ENCODE measurements at places on chromosomes 1 and 21.

DNA sequence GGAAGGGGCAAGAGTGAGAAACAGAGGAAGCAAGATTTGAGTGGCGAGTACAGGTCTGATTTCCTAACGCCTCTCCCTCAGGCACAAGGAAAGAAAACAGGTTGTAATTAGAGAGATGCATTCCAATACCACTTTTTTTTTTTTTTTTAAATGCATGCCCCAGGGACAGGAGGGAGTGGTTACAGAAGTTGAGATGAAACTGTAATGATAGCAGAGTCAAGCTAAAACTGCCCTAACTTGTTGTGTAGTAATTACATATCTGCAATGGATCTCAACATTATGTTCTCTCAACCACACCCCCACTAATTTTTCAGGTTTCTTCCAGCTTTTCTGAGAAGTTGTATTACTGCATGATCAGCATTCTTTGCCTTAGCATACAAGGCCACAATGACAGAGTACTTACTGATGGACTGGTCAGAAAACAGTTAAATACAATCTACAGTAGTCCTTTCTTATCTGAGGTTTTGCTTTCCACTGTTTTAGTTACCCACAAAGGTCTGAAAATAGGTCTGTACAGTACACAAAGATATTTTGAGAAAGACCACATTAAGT, 5.5 kb downstream of the ETV3 start:
- no peak for DNase-seq

DNA sequence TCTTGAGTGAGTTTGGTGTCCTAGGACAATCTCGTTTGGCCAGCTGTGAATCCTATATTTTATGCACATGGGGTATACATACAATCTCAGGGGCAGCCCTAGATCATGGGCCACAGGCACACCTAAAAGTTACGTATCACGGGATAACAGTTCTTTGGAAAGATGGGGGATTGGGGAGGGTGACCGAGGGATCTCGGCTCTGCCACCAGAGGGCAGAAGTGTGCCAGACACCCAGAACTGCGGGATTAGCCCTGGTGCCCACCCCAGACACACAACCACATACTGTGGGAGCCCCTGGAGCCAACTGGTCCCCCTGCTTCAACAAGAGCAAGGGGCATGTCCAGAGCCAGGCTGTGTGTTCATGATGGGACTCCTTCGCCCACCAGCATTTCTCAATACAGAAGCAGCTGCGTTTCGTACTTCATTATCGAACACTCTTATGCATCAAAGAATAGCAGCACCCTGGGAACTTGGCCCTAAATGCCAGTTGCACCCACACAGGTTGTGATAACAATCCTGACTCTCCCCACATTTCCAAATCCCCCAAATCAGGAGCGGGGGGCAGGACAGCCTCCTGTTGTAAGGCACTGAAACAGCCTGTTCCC, 37.4 kb downstream of the TMCO4 start:
- DNase-seq = no peak

DNA sequence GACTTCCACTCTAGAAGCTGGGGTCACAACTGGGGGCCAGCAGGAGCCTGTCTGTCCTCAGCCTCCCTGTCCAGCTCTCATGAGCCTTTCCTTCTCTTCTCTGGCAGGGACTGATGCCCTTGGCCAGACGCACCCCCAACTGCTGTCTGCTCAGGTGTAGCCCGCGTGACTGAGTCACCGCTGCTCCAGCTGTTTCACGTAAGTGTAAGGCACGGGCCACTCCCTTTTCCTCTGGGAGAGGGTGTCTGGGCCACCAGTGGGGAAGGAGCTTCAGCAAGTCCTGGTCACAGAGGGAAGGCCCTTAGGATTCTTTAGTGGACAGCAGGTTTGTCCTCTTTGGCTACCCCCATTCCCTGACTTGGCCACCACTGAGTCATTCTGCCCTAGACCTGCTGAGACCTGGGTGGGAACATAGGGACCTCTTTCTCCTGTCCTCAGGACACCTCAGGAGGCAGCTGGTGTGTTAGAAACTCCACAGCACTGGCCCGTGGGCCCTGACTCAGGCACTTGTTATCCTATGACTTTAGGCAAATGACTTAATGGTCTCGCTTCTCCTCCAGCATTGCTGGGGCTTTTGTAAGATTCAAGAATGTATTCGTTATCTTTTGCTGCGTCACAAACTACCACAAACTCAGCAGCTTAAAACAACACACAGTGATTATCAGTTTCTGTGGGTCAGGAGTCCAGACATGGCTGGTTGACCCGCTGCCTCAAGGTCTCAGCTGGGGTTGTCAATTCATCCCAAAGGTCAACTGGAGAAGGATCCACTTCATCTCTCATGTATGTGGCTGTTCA, 64.8 kb downstream of the FAM163A start:
- no peak for DNase-seq

GRCh38 chr1:178418284-178418955, 78.3 kb downstream of the CLEC20A start:
- no peak for DNase-seq

- DNase-seq = no peak
Measured at GRCh38 chr21:46060596-46061061, 37.3 kb upstream of the COL6A2 start.

DNA sequence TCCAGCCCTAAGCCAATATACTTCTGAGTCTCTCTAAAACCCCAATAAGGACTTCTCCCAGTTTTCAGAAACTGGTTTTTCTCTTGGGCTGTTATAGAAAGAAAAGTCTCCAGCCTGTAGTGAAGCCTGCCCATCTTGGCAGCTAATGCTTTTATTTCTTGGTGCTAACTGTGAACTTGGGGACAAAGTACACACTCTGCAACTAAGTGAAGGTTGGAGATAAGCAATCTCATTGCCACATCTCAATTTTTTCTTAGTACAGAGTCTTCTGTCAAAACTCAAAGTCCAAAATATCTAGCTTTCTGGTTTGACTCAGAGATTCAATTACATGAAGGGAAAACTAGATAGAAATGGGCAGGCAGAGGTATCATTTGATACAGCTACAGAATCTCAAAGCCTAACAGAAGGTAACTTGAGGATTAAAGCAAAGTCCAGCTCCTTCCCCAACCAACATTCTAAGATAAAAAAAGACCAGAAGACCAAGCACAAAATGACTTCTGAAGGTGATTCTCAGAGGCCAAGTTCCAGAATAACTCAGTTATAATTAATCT, 14.0 kb downstream of the AK2 start:
- DNase-seq = no peak

DNA sequence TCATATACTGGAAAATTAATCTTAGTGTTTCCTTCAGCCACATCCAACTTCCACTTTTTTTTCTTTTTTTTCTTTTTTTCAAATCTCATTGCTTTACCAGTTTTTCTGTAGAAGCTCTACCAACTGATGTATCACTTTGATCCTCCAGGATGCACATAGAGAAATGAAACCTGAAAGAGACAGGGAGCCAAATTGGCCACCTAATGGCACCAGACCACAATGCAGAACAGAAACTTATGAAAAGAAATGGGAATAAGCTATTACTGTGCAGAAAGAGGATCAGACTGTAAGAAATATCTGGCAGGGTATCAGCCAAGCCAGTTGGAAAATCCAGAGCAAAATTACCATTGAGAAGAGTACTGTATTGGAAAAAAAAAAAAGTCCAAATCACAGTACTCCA, 1514.2 kb downstream of the MRPL39 start:
- no peak for DNase-seq

DNA sequence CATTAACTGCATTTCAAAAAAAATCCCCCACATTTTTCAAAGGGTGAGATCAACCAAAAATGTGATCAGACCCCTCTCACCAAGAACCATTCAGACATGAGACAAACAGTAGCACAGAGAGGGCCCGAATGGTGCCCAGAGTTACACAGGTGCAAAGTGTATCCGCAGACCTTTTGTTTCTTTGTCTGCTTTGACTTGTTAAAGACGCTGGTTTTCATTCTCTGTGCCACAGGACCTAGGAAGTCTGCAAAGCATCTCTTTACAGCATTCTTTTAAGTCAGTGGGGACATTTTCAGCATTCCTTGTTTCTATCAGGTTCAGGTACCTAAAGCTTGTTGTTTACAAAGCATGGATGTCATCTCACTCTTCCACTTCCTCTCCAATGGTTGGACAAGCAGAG, 87.2 kb upstream of the MAP1LC3C start:
- DNase-seq = no peak

- DNase-seq = no peak
Measured at GRCh38 chr1:167723707-167724323, 2.0 kb downstream of the MPZL1 start.

DNA sequence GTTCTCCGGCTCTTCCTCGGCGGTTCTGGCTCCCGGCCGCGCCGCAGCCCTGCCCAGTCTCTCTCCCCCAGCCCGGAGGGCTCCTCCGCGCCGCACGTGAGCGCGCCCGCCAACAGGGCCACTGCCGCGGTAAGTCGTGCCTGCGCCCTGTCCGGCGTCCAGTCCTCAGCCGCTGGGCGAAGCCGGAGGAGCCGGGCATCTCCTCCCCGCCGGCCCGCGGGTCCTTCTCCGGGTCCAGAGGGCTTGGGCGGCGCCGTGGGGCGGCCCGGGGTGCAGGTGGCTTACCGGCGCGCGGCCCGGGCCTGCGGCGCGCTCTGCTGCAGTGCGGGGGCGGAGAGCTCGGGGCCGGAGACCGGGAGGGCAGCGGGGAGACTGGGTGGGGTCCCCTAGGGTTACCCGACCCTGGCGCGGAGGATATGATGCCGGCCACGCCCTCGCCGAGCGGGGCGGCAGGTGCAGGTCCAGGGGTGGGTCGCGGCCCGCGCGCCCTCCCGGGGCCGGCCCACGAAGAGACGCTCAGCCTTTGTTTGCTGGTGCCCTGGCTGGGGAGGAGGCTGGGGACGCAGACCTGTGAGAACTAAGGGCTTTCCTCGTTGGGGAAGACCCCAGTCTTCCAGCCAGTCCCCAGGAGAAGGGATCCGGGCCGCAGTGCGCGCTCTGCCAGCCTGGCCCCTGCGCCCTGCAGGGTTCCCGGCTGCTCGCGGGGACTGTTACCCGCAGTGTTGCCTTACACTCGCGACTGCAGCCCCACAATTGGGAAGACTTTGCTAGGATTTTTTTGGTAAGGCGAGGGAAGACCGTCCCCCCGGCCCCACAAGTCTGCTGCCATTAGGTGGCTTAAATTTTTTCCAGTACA, at the start of gene DOP1B:
Gene DOP1B, plus strand, starts transcription at position 10 of the 856 bp plus-strand sequence. CDS start 7,910 bp downstream, outside the sequence.
- peak; percentile 34 for DNase-seq

GRCh38 chr1:50860702-50861101, 99.4 kb downstream of the FAF1 start:
- DNase-seq = no peak

GRCh38 chr1:235106457-235106856, 22.2 kb downstream of the TOMM20 start:
- no peak for DNase-seq

- no peak for DNase-seq
Measured at GRCh38 chr1:110087812-110088738, 17.6 kb upstream of the ALX3 start.

- DNase-seq = no peak
Measured at GRCh38 chr1:221435504-221435904, 306.4 kb downstream of the DUSP10 start.

GRCh38 chr1:57549300-57549699, 125.4 kb upstream of the DAB1 start:
- DNase-seq = no peak

DNA sequence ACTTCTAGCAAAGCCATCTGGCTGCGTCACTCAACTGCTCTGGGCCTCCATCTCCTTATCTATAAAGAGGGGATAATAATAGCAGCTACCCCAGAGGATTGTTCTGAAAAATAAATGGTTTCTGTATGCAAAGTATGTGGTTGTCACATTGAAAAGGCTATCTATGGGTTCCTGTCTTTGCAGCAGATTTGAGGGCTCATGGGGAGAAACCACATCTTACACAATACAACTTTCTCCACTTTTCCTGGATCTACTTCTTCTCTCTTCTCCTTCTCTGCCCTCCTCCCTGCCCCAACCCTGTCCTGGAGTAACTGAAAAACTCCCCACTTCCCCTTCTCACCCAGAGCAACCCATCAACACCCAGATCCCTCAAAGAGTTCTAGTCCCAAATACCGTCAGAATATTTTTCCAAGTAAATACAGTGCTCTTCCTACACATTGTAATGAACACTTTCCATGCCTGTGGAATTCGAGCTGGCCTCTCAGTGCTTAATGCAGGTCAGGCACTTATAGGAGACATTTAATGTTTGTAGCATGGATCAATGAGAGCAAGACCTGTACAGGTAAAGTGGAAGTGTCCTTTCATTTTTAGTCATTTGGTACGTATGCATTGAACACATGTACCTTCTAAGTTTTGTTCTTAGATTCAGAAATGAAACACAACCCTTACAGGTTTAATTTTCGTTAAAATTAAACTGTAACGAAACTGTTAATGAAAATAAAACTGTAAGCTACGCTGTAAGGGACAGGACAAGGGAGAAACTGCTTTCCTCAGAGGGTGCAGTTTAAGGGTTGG, 131.9 kb downstream of the AK5 start:
- DNase-seq = no peak

DNA sequence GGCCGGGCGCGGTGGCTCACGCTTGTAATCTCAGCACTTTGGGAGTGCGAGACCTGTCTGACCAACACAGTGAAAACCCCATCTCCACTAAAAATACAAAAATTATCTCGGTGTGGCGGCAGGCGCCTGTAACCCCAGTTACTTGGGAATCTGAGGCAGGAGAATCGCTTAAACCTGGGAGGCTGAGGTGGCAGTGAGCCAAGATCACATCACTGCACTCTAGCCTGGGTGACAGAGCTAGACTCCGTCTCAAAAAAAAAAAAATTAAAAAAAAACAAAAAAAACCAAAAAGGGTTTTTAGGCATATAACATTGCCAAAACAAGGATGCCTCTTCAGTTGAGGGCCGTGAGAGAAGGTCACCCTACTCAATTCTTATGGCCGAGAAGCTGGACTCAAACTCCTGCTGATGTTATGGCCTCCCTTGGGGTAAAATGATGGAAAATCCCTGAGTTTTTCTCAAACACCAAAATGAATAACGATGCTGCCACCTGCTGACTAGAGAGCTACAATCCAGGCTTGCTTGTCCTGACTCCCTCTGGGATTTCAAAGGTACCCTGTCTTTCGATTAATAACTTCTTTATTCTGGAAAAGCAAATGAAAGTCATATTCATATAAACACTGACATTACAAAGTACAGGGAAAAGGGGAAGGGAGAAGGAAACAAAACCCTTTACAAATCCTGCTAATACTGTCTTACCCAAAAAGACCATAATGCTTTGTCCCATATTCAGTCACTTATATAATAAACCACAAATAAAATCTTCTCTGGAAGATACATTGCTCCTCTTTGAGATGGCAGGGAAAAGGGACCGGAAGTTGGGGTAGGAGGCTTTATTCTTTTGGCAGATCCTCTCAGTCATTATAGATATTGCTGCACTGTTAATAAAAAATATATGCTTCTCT, 10.7 kb downstream of the RAB42 start:
- no peak for DNase-seq

DNA sequence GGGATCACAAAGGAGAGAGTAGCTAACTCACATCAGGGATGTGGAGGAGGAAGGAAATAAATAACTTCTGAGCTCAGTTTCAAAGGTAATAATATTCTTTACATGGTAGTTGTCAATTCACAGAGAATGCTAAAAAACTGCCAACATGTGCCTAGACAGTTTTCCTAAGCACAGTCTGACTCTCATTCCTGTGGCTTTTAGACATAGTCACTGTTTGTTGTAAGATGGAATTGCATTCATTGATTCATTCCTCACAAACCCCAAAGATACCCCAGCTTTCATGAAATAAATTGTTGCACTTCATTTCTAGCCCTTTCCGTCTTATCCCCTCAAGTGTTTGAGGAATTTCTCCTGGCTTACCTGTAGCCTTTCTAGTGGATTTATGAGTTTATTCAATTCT, 263.9 kb downstream of the NTNG1 start:
- no peak for DNase-seq

Measured in naive thymus-derived CD8-positive, alpha-beta T cell (primary cell).